Left forelimb (tissue), 1 donor: ENCODE measurements at places on chromosomes 4 and X.

- DNase-seq = no peak
These were observed 51.5 kb upstream of the TBC1D9 start for GRCh38 chr4:140807491-140808252.

DNA sequence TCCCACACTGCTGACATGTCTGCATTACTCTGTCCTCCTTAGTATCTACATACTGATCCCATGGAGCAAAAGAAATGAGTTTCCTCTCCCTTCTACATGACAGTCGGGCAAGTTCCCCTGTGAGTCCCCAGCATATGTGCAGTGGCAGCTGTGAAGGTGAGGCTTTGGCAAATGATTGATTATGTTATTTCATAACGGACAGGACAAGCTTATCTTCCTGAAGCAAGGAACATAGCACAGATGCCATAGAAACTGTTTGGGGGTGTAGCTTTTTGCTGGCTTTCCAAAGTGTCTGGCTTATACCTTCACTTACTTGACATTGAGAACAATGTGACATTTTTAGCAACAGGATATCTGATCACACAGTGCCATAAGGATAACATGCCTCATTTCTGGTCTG, 136.8 kb upstream of the PDLIM3 start:
- DNase-seq = no peak

DNA sequence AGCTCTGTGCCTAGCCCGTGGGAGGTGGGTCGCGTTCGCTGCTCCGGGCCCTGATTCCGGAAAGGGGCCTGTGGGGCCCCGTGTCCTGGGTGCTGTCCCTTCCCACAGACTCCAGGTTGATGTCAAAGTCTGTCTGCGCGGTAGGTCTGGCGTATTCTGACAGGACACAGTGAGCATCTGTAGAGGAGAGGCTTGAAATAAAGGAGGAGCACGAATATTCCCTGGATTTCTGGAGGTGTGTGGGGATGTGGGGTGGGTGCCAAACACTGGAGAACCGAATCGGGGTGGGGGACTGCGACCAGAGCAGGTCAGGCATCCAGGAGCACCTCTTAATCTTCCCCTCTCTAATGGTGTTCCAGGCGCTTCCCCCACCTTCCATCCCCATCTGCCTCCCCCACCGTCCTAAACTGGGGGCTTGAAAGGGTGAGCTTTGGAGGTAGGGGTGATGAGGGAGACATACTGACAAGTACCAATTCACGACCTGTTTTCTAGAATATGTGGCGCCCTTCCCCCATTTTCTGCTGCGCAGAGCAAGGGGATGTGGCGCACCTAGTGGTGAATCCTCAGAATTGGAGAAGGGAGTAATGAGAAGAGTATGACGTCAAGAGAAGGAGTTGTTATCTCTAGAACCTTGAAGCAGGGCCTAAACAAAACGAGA, 877 bp downstream of the GPRASP1 start:
- DNase-seq = peak; percentile 67

GRCh38 chr4:153507310-153508073, 41.3 kb downstream of the TMEM131L start:
- no peak for DNase-seq

GRCh38 chr4:57182132-57182874, 72.1 kb upstream of the IGFBP7 start:
- DNase-seq = no peak

DNA sequence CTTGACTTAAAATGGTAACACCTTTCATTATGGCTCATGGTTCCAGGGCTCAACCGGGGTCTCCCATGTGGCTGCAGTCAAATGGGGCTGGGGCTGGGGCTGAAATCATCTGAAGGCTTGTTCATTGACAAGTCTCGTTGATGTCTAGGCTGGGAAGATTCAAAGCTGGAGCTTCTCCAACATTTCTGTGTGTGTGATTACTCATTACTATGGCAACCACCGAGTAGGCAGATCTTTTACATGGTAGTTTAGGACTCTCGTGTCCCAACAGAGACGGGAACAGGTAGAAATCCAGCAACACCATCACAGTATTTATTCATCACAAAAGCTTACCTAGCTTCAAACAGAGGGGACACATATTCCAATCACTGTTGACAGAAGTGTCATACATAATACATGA, 7.8 kb downstream of the YTHDC1 start:
- DNase-seq = no peak

GRCh38 chr4:34939073-34939472, 1305.2 kb downstream of the ARAP2 start:
- DNase-seq = no peak

DNA sequence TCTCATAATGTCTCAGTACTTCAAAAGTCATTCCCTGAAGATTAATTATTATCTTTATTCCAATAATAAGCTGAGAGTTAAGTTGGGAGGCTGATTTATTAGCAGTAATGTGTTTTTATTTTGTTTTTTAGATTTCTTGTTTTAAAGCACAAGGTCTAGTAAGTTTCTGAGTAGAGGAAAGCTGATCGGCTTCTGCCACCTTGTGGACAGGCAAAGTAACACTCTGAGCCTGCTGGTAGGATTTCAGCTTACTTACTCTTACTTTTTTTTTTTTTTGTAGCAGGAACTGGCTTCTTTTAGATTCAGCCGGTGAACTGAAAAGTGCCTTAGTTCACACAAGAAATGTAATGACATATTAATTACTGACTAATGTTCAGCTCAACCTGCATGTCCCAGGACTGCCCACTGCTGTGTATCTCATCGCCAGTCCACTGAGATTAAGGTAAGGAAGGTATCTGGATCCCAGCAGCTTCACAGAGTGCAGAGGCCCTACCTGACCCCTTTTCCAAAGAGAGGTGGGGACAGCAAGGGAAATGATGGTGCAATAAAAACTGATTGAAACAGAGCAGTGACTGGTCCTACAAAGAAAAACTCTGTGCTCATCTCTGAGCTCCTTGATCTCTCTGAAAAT, 126.5 kb downstream of the ADGRA3 start:
- no peak for DNase-seq

- DNase-seq = no peak
These were observed 19.9 kb downstream of the ABCG2 start for GRCh38 chr4:88138561-88138960.

DNA sequence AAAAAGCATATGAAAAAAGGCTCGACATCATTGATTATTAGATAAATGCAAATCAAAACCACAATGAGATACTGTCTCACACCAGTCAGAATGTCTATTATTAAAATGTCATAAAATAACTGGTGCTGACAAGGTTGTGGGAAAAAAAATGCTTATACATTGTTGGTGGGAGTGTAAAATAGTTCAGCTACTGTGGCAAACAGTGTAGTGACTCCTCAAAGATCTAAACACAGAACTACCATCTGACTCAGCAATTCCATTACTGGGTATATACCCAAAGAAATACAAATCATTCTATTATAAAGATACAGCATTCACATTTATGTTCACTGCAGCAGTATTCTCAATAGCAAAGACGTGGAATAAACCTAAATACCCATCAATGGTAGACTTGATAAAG, 412.1 kb downstream of the CENPC start:
- DNase-seq = no peak

DNA sequence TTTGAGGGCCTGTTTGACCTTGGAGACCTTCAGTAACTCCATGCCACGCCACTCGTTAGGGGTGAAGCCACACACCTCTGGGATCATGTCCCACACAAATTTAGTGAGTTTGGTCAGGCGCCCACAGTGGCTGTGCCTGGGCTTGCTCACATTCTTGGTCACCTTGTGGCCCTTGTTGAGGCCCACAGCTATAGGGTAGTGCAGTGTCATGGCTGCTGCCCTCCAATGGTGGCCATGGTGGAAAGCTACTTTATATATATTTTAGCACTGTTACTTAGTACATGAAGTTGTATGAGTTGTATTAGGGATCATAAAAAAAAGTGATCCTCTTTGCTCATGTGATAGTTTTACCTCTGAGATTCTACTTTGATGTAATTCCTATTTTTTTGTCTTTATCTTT, 985 bp upstream of the CXCL11 start:
- DNase-seq = no peak

GRCh38 chr4:164779811-164780216, 25.9 kb downstream of the SMIM31 start:
- no peak for DNase-seq

- DNase-seq = no peak
These were observed 67.4 kb downstream of the ZAR1 start for GRCh38 chr4:48557478-48557877.

- DNase-seq = no peak
These were observed 21.0 kb upstream of the BCORL1 start for GRCh38 chrX:129961180-129962083.

DNA sequence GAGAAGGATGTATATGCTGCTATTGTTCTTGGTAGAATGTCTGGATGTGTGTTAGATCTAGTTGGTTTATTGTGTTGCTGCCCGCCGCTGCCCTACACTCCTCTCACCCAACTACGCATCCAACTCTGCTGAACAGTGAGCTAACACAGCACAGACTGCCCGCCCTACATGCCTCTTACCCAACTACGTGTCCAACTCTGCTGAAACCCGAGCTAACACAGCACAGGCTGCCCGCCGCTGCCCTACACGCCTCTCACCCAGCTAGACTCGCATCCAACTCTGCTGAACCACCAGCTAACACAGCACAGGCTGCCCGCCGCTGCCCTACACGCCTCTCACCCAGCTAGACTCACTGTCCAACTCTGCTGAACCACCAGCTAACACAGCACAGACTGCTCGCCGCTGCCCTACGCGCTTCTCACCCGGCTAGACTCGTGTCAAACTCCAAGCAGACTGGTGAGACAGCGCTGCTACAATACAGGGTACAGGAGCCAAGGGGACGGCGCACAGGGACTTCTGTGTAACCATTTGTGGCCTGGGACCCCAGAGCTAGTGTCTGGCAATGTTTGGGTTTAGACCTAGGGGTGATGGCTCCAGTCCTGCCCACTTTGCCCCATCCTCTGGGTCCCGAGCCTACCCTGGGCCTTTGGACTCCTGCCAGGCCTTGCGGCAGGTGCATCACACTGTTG, 11.6 kb upstream of the CTBP1 start:
- no peak for DNase-seq

DNA sequence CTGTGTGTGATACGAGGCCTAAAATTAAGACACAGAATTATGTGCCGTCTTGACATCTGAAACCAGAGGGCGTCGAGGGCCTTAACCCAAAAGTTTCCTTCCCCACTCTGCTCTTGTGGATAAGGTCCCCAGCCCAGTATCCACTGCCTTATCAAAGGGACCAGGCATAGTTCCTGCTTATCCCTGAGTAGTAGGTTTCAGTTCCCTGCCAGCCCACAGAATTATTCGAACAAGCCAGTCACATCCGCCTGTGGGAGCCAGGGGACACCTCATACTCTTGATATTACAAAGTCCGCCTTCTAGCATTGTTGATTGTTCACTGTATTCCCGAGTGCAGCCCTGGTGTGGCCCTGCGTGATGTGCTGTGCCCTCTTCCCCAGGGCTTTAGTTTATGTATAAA, 5.4 kb upstream of the MMRN1 start:
- no peak for DNase-seq

DNA sequence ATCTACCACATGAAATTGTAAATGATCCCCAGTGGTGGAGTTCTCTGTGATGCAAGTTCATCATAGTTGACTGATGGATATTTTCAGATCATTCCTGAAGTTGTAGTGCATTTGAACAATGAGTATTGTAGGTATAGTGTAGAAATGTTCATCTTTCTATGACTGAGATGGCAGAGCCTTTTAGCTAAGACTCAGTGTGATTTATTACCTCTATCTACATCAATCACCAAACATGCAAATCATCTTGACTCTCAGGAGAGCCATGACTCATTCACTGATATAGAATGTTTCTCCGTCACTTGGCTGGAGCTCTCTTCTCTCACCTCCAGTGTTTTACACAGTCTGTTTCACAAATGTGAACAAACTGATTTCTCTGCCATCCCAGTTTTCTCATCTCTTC, 392.6 kb downstream of the IL1RAPL1 start:
- no peak for DNase-seq

DNA sequence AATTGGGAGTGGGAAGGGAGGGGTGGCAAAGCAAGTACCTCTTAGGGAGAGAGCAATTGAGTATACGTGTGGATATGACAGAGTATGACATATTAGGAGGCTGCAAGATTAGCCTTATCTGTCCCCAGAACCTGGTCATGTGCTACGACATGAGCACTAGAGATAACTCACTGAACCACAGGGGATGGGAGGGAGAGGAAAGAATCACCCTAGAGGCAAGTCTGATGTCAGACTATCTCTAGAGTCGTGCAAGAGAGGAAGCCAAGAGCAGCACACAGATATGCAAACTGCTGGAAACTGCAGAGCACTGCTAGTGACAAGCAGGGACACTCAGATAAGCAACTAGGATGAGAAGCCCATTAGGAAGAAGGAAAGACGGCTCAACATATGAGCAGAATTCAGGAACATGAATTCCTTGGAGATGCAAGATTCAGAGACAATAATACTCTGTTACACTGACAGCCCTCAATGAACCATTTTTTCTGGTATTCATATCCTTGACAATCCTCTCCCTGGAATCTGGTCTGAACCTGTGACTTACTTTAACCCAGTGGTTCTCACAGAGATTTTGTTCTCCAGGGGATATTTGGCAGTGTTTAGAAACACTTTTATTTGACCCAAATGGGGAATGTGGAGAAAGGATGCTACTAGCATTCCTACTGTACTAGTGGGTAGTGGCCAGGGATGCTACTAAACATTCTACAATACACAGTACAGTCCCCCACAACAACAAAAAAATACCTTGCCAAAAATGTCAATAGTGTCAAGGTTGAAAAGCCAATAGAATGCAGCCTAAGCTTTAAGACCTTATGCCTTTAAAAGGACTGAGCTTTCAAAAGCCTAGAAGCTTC, 84.0 kb upstream of the BMP2K start:
- DNase-seq = no peak

GRCh38 chrX:72685810-72686456, 28.2 kb downstream of the PHKA1 start:
- no peak for DNase-seq

GRCh38 chrX:11531226-11531625, 134.5 kb downstream of the ARHGAP6 start:
- no peak for DNase-seq

- no peak for DNase-seq
These were observed 180.3 kb upstream of the ATOH1 start for GRCh38 chr4:93648258-93648657.

DNA sequence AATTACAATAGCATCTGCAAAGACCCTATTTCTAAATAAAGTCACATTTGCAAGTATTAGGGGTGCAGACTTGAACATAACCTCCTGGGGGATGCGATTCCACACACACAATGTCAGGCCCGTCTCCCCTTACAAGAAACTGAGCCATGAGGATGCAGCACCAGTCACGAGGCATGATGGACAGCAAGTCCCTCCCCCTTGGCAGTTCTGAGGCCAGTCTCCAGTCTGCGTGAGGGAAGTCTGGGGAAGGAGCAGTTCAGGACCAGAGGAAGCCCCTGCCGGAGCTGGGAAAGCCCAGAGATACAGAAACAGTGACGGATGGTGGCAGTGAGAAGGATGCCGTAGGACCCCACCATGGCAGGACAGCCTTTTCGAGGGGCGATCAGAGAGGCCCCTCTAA, 9.4 kb downstream of the FAM53A start:
- no peak for DNase-seq
